Tibial artery (tissue), 4 donors: ENCODE measurements at places on chromosomes 1 and 21.
A peak's percentile ranks its signal among the peaks of the same experiment; 100 is the strongest.

DNA sequence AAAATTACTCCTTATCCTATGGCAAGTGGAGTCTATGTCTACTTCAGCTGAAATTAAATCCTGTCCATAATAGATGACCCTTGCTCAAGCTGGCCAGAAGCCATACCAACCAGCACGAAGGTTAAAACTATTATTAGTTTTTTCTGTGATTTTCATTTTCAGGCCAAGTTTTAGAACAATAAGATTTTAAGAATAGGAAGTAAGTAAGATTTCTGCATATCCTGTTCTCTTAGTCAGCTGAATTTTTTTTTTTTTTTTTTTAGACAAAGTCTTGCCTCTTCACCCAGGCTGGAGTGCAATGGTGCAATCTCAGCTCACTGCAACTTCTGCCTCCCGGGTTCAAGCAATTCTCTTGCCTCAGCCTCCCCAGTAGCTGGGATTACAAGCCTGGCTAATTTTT lies 6.1 kb upstream of the RBP7 start:
- no peaks in the 10 kb centered on the region for H3K36me3 ChIP-seq
- no peak overlapping the region for H3K27ac ChIP-seq
- peak; percentile 33 for DNase-seq
- H3K4me1 ChIP-seq = no peaks in the 10 kb centered on the region
- no peaks in the 10 kb centered on the region for H3K27me3 ChIP-seq

DNA sequence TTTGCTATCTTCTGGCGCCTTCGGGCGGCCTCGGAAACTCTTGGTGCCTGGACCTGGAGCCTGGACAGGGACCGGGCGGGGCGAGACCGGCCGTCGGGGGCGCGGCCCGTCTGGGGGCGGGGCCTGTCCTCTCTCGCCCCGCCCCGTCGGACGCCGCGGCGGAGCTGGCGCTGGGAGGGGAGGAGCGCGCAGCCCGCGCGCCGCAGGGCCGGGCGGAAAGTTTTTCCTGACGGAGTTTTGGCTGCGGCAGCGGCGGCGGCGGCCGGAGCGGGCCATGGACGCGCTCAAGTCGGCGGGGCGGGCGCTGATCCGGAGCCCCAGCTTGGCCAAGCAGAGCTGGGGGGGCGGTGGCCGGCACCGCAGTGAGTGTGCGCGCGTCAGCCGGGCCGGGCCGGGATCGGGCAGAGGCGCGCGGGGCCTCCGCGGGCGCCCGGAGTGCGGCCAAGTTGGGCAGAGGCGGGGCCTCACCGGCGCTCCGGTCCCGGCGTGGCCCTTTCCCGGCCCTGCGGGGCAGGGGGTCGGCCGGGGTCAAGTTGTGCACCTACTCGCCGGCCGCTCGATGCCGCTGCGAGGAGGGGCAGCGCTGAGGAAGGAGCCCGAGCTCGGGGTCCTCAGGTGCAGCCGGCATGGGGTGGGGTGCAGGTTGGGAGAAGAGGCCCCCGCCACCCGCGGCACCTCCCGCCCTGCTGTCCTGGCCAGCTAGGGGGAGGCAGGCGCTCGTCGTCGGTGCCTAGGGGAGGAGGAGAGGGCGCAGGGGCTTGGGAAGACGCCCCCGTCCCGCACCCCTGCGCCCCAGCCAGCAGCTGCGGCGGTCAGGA lies at the start of gene LDLRAP1:
LDLRAP1 (plus strand) TSS at position 182 of the 818 bp plus-strand sequence; CDS start at position 275, 93 bp downstream.
- H3K4me1 ChIP-seq = peaks cover 40% of the 10 kb centered on the region
- no peaks in the 10 kb centered on the region for H3K27me3 ChIP-seq
- H3K36me3 ChIP-seq = no peaks in the 10 kb centered on the region
- peak within 1 kb of the TSS; percentile 87 for H3K27ac ChIP-seq
- H3K4me3 ChIP-seq = peak within 1 kb of the TSS; percentile 79

GRCh38 chr1:2089051-2089450 lies 38.8 kb downstream of the PRKCZ start:
- no peak overlapping the region for H3K27ac ChIP-seq
- no peaks in the 10 kb centered on the region for H3K27me3 ChIP-seq
- no peak overlapping the region for H3K4me3 ChIP-seq
- DNase-seq = no peak
- H3K36me3 ChIP-seq = no peaks in the 10 kb centered on the region
- no peaks in the 10 kb centered on the region for H3K4me1 ChIP-seq

DNA sequence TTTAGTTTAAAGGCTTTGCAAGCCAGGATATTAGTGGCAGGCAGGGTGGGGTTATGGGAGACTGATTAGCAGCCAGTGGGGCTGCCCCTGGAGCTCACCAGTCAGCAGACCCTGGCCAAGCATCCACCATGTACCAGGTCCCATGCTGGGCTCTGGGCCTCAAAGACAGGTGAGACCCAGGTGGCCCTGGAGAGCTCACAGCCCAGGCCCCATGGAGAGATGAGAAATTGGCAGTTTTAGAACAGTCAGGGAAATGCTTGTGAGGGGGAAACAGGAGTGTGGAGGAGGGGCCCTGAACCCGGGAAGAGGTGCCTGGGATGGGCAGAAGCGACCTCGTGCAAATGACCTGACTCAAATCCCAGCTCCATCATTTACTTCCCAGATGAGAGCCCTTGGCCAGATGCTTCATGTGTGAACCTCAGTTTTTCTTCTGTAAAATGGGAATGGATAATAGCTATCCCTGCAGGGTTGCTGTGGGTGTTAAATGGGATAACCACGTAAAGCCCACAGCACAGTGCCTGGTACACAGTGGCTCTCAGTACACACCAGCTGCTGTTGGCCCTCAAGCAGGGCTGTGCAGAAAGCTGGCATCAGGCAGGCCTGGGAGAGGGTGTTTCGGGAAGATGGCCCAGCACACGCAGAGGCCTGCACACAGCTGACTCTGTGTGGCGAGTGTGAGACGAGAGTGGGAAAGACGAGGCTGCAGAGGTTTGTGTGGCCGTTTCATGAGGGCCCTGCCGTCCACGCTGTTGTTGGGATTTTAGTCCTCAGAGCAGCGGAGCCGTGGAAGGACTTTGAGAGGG lies 518.5 kb downstream of the PTPRU start:
- H3K4me3 ChIP-seq = no peak overlapping the region
- no peak for DNase-seq

- H3K36me3 ChIP-seq = no peaks in the 10 kb centered on the region
- no peak for DNase-seq
- no peak overlapping the region for H3K27ac ChIP-seq
Measured at GRCh38 chr1:173297798-173298391, 90.8 kb upstream of the TNFSF4 start.

- peak; percentile 72 for DNase-seq
- H3K27ac ChIP-seq = peak overlapping the region; percentile 90
- H3K27me3 ChIP-seq = no peaks in the 10 kb centered on the region
- H3K4me3 ChIP-seq = peak overlapping the region; percentile 98
- peaks cover 15% of the 10 kb centered on the region for H3K4me1 ChIP-seq
Measured at GRCh38 chr1:42334240-42335049, 590 bp downstream of the FOXJ3 start.

GRCh38 chr1:184974056-184974836 lies at the start of gene NIBAN1:
NIBAN1 (minus strand) TSS chr1:184974508; CDS start chr1:184974356, 152 bp downstream.
- no peaks in the 10 kb centered on the region for H3K27me3 ChIP-seq
- no peaks in the 10 kb centered on the region for H3K36me3 ChIP-seq
- peaks cover 24% of the 10 kb centered on the region for H3K4me1 ChIP-seq
- DNase-seq = peak; percentile 90

- H3K4me1 ChIP-seq = no peaks in the 10 kb centered on the region
- H3K27ac ChIP-seq = no peak overlapping the region
- H3K27me3 ChIP-seq = no peaks in the 10 kb centered on the region
- H3K36me3 ChIP-seq = no peaks in the 10 kb centered on the region
Measured at GRCh38 chr21:28393279-28393678, 599.4 kb downstream of the LTN1 start.

GRCh38 chr1:111956155-111956771 lies 33.2 kb downstream of the KCND3 start:
- H3K27ac ChIP-seq = no peak overlapping the region
- no peaks in the 10 kb centered on the region for H3K4me1 ChIP-seq
- no peak overlapping the region for H3K4me3 ChIP-seq
- no peak for DNase-seq

DNA sequence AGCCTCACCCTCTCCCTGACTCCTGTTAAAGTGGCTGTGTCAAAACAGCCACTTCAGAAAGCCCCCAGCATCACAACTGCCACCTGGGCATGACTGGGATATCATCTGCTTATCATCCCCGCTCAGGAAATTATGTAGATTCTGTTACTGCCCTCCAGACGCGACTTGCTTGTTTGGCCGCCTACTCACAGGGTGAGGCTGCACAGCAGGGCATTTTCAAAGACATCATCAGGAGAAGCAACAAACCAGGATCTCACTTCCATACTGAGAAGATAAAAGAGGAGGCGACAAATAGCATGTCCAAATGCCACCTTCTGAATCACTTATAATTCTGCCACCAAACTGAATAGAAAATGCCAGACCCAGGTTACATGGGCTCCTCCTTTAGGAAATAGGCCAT lies 94.8 kb downstream of the MIS18A start:
- H3K36me3 ChIP-seq = no peaks in the 10 kb centered on the region
- no peak for DNase-seq
- no peak overlapping the region for H3K4me3 ChIP-seq
- H3K27ac ChIP-seq = no peak overlapping the region
